CD4-positive, alpha-beta T cell treated with Interleukin-1 beta for 1 hour (primary cell): ENCODE measurements at places on chromosomes 1 and 21.

DNA sequence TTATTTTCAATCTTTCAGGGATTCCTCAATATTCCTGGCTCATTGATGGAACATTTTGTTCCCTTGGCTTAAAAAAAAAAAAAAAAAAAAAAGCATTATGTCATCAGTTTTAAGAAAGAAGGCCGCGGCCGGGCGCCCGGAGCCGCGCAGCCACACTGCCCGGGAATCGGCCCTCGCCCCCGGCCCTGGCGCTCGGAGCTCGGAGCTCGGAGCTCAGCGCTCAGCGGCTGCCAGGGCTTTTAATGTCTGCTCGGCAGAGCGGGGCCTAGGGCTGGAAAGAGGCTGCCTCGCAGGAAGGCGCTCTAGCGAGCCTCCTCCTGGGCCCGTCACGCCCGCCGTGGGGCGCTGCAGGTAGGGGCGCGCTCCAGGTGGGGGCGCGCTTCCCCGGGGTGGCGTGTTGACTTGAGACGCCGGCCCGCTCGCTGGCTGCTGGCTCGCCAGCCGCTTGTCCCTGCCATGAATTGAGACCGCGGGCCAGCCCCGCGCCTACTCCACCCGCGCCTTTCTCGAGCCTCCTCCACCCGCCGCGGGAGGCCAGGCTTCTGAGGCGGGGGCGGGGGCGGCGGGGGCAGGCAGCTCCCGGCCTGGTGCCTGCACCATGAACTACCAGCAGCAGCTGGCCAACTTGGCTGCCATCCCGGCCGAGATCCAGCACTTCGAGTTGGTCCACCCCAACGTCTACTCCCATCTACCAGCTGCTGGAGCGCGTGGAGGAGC lies 5.4 kb upstream of the TDRD5 start:
- no peak for DNase-seq

- no peak for DNase-seq
Measured at GRCh38 chr1:19036041-19036812, 79.8 kb upstream of the IFFO2 start.

- no peak for DNase-seq
Measured at GRCh38 chr1:181413195-181413815, 70.0 kb upstream of the CACNA1E start.

DNA sequence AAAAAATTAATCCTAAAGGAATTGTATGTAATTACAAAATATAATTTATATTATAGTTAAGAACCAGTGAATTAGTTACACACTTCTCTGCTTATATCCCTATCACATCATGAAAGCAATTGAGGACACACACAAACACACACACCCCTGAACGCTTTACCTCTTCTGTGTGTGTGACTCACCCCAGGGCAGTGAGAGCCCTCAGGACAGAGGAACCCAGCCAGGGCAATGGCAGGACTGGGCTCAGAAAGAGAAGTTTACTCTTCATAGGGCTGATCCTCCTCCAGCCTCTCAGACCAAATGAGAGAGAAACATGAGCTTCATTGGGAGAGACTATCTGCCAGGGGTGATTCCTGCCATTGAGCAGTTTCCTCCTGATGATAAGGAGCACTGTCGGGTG lies 38.1 kb downstream of the SLC44A3 start:
- no peak for DNase-seq

GRCh38 chr1:101290922-101291561 lies 54.2 kb downstream of the S1PR1 start:
- no peak for DNase-seq

- DNase-seq: no peak
Measured at GRCh38 chr1:200207711-200208126, 180.2 kb downstream of the NR5A2 start.

- DNase-seq: no peak
Measured at GRCh38 chr21:45448810-45449657, 44.1 kb downstream of the COL18A1 start.
